ENCODE measurements at places on chromosomes 1 and 21.

GRCh38 chr21:14273736-14274538, 58.0 kb downstream of the RBM11 start:
- no peak for DNase-seq

- no peak for DNase-seq
These were observed 25.9 kb downstream of the STPG1 start for GRCh38 chr1:24387636-24388175.

- DNase-seq, result no peak
These were observed 25.2 kb downstream of the WNT3A start for GRCh38 chr1:228032041-228032440.

- DNase-seq, result peak; percentile 18
These were observed 243.2 kb upstream of the RAB4A start for GRCh38 chr1:229027622-229028182.

DNA sequence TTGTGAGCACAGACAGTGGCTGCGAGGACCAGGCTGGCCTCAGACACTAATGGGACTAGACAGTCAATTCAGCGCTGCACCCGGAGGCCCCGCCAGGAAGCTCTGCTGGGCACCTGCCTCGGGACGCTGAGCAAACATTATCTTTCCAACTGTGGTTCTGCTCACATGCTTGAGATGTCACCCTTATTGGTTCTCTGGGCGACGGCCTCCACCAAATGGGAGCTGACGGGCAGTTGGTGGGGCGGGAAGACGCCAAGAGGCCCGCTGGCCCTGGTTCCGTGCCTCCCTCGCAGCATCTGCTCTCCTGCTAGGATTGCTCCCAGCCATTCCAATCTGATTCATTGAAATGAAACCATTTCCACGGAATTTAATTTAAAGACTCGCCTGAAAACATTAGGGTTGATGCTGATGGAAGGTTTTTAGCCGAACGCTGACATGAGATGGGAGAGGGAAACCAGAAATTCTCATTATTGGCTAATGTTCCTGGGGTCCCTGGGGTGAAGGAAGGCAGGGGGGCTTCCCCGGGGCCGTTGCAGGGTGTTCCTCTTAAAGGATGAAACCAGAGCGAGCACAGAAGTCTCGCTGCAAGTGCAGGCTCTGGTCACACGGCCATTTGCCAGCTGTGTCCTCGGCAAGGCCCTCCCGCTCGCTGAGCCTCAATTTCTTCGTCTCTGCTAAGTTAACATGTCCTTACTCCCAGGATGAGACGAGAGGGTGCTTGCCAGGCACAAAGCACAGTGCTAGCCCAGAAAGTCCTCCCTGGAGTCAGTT, 512.2 kb downstream of the NPHP4 start:
- DNase-seq, result no peak

Measured in activated CD4-positive, alpha-beta T cell treated with anti-CD3 and anti-CD28 coated beads for 24 hours (primary cell).